ENCODE measurements at places on chromosomes 12 and 14.

DNA sequence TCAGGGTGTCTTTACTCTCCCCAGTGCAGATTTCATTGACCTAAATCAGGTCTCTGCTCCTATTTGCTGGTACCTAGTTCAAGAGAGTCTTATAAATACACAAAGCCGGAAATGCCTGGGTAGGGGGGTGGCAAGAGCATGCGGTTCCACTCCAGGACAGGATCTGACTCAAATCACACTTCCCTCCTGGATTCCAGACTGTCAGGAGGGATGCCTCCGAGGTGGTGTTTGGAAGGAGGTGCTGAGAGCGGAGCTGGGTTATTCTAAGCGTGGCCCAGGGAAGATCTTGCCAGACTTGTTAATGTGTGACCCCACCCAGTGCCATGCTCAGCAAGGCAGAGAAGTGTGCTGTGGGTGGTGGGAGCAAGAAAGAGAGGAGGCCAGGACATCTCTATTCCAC lies 49.8 kb downstream of the B4GALNT3 start:
- DNase-seq = no peak

- DNase-seq = no peak
These were observed 344.9 kb downstream of the DPF3 start for GRCh38 chr14:72549026-72549425.

- DNase-seq = no peak
These were observed 18.0 kb upstream of the SNAPC1 start for GRCh38 chr14:61744238-61744637.

- no peak for DNase-seq
These were observed 4.0 kb downstream of the CHD4 start for GRCh38 chr12:6603095-6603567.

GRCh38 chr12:6235499-6235898 lies 35.3 kb downstream of the CD9 start:
- DNase-seq = no peak

- DNase-seq = no peak
These were observed 270.6 kb downstream of the PAWR start for GRCh38 chr12:79420146-79420618.

DNA sequence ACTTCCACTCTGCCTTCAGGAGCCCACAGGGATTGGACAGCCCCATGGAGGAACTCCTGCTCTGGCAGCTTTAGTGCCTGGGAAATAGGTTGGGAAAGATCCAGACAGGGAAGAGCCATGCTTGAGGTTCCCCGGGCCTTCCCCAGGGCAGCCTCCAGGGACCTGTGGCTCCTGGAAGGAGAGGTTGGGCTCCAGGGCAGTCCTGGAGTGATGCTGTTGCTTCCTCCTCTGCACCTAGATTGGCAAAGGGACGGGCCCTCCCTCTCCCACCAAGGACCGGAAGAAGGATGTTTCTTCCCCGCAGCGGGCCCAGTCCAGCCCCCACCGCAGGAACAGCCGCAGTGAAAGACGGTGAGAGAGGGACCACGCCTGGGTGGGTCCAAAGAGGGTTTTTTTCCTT lies 16.5 kb downstream of the VASH1 start:
- no peak for DNase-seq

GRCh38 chr14:95561001-95561412 lies 26.2 kb downstream of the GLRX5 start:
- peak; percentile 55 for DNase-seq

- peak; percentile 26 for DNase-seq
These were observed 963 bp downstream of the ATL1 start for GRCh38 chr14:50560931-50561285.

- DNase-seq = no peak
These were observed 52.0 kb downstream of the SLC38A4 start for GRCh38 chr12:46773586-46774321.

DNA sequence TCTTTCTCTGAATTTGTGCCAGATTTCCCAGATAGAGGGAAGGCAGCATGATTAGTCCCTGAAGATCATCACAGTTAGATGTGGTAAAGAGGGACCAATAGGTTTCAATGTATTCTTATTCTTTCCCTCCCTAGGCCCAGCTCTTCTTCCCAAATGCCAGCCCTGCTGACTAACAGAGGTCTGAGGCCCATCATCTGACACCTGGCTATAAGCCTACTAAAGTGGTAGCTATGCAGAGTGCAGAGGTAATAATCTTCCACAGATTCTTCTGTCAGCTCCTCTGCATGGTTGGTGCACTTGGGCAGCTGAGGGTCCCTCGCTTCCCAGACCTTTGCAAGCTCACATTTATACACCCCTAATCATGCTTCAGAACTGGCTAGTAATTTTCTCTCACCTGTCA lies 63.7 kb upstream of the PZP start:
- no peak for DNase-seq

GRCh38 chr12:12819221-12819620 lies 6.1 kb downstream of the DDX47 start:
- no peak for DNase-seq

DNA sequence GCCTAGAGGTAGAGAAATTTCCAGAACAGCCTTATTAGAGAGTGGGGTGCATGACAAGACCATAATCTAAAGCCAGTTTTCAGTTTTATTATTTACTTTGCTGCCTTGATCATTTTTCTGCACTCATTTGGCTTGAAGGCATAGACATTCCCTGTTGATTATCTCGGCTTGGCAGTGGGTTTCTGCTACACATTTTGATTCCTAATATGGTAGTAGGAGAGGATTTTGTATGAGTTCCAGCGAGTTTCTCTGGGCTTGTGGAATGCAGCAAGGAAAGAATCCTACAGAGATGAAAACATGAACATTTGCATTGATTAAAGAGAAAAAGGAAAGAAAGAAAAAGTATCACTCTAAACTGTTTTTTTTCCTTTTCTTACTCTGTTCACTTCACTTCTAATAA lies 281.2 kb downstream of the PAWR start:
- DNase-seq = no peak

GRCh38 chr12:120674097-120674636 lies 12.8 kb upstream of the MLEC start:
- DNase-seq = no peak

DNA sequence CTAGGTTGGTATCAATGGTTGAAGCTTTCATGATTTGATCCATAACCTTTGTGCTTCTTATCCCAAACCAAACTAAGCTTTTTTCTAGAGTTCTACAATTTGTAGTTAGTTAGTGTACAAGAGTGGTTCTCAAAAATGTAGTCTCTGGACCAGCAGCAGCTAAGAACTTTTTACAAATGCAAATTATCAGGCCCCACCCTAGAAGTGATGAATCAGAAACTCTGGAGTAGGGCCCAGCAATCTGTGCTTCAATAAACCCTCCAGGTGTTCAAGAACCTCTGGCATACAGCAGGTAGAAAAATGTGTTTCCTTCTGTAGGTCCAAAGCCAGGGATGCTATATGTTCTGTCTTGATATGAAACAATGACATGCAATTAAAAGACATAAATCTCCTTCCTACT lies 26.1 kb upstream of the ACTR6 start:
- DNase-seq = no peak

DNA sequence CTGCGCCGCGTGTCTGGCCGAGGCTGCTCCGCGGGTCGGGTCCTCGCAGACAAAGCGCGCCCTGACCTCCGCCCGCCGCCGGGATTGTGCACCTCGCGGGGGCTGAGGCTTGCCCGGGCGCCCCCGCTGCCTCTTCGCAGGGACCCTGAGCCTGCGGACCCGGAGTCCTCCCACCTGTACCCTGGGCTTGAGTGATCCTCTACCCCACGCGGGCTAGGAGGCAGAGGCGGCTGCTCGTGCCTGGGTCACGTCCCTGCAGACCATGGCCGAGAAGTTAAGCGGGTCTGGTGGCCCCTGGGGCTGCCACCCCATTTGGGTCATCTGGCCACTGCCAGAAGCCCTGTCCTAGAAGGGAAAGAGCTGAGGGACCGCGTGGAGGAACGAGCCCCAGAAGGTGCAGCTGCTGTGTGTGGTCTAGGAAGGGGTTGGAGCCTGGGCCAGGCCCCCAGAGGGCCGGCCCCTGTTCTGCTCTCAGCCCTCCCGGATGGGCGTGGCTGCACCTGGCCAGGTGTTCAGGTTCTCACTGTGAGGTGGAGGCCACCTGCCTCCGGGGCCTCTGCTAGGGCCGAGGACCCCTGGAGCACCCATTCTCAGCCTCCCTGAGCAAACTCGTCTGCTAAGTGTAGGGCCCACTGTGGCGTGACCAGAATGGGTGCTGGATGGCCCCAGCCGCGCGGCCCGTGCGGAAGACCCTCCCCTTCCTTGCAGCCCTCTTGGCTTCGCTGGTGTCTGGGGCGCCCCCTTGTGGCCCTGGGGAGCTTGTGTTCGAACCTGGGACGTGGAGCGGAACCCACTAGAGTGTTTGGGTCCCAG lies 49.6 kb downstream of the LRCOL1 start:
- peak; percentile 72 for DNase-seq

- DNase-seq = no peak
These were observed 30.1 kb downstream of the DACT1 start for GRCh38 chr14:58667900-58668299.

GRCh38 chr12:32987512-32987911 lies 90.9 kb upstream of the PKP2 start:
- DNase-seq = no peak

DNA sequence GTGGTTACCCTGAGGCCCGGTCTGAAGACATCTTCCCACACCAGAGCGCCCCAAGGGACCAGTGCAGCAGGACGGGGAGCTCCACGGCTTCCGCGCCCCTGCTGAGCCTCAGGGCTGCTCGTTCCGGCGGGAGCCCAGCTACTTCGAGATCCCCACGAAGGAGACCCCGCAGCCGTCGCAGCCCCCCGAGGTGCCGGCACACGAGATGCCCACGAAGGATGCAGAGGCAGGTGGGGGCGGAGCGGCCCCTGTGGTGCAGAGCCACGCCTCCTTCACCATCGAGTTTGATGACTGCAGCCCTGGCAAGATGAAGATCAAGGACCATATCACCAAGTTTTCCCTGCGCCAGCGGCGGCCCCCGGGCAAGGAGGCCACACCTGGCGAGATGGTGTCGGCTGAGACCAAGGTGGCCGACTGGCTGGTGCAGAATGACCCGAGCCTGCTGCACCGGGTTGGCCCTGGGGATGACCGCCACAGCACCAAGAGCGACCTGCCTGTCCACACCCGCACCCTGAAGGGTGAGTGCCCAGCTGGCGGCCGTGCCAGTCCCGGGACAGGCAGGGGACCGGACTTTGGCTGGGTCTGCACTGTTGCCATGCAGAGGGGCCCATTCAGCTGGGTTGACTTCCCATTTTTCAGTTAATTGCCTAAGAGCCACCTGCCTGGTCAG lies 18.1 kb downstream of the CEP170B start:
- DNase-seq = peak; percentile 7

DNA sequence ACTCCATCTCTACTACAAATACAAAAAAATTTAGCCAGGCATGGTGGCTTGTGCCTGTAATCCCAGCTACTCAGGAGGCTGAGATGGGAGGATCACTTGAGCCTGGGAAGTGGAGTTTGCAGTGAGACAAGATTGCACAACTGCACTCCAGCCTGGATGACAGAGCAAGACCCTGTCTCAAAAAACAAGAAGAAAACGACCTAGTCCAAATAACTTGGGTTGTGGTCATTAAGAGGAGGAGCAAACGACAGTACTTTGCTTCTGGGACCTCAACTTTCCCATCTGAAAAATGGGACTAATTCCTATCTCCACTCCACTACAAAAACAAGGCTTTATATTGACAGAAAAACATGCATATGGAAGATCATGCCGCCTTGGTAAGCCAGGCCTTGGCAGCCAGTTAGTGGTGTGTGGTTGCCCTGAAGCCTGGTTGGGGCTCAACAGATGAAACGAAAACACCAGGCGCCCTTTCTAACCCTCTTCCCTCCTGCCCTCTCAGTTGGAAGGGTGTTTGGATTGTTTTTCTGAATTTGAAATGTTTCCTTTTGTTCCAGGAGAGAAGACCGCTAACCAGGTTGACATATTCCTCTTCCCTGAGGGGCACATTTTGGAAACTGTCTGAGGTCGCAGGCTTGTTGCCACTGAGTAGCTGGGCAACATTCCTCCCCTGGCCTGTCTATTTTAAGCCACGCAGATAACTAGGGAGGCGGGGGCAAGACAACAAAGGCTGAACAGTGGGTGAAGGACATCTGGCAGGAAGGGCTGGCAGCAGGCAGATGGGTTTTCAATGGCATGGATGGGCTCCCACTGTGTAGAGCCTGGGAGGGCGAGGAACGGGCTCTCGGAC lies 13.7 kb upstream of the VPS37B start:
- no peak for DNase-seq

GRCh38 chr12:108430926-108431325 lies 84.2 kb upstream of the FICD start:
- DNase-seq = no peak

- no peak for DNase-seq
These were observed 48.6 kb upstream of the USP44 start for GRCh38 chr12:95599880-95600279.

GRCh38 chr12:8911606-8912268 lies 2.6 kb upstream of the PHC1 start:
- no peak for DNase-seq

- DNase-seq = no peak
These were observed 50.9 kb upstream of the VASH1 start for GRCh38 chr14:76710056-76711010.

- no peak for DNase-seq
These were observed 192.4 kb upstream of the SLC16A7 start for GRCh38 chr12:59403259-59403932.

DNA sequence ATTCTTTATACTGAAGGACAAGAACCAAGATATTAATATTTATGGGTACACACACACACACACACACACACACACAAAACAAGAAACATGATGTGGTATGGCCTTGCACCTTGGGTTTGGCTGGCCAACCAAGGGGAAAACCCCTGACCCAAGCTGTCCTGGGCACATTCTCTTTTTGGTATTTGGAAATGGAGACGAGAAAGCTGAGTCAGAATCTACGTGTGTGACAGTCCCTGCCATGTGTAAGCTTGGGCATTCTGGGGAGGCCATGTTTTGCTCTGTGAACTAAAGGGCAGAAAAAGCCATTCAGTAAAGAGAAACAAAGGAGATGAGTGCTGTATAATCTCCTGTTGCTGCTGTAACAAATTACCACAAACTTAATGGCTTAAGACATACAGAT lies 35.6 kb downstream of the PTGER2 start:
- DNase-seq = no peak

DNA sequence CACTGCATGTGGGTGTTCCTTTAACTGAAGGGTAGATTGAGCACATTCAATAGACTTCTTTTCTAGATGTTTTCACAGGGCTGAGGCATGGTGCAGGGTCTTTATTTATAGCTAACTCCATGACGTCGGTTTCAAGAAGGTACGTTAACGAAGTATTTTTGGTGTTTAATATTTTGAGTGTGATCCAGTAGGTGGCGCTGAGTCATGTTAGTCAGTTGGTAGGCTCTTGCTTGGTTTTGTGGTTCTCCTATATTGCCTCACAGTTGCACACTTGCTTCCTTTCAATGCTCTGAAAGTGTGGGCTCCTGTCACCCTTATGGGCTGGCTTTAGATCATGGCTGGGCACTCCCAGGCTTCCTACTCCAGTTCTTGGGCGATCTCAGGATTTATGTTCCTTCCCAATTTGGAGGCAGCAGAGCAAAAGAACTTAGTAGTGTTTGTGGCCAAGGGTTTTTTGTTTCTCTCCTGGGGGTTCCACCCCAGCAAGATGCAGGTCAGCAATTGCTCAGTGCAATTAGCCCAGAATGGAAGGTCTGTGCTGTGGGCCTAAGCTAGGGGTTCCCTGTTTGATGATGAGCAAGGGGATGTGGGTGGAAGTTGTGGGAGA lies 471.6 kb upstream of the FOXG1 start:
- no peak for DNase-seq

Measured in GM06990 (cell line).